H9 (cell line): ENCODE measurements at places on chromosomes 16 and 17.
A peak's percentile ranks its signal among the peaks of the same experiment; 100 is the strongest.

GRCh38 chr16:67283826-67284555 lies 4.7 kb downstream of the PLEKHG4 start:
- no peak for DNase-seq
- H3K4me1 ChIP-seq, result no peaks in the 10 kb centered on the region
- no peak overlapping the region for H3K4me3 ChIP-seq
- no peaks in the 10 kb centered on the region for H3K27me3 ChIP-seq

GRCh38 chr16:19578378-19578971 lies 23.0 kb downstream of the VPS35L start:
- DNase-seq, result no peak
- no peak overlapping the region for H3K4me3 ChIP-seq
- H3K36me3 ChIP-seq, result peaks cover 87% of the 10 kb centered on the region
- H3K27ac ChIP-seq, result no peak overlapping the region

DNA sequence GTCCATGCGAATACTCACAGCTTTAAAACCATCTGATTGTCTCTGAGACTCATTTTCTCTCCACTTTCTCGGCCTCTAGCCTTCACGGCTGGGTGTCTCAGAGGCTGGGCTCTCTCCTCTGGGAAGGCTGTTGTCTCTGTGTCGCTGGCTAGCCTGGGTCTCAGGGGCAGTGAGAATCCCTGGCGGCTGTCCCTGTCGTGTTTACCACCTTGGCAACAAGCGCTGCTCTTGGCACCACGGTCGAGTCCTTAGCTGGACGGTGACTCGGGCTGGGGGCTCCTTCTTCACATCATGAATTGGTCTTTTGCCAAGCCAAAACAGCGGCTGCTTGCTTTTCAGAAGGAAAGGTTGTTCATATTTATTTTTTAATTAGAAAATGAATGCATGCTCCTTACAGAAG lies 81.1 kb downstream of the MSI2 start:
- no peak overlapping the region for H3K4me3 ChIP-seq
- H3K4me1 ChIP-seq, result peaks cover 18% of the 10 kb centered on the region
- H3K27ac ChIP-seq, result no peak overlapping the region

- H3K4me3 ChIP-seq, result no peak overlapping the region
- no peak for DNase-seq
- H3K27ac ChIP-seq, result no peak overlapping the region
- H3K36me3 ChIP-seq, result no peaks in the 10 kb centered on the region
These were observed 188.8 kb downstream of the PRKCA start for GRCh38 chr17:66491213-66491612.

GRCh38 chr16:67560827-67561342 lies 1.4 kb upstream of the CTCF start:
- H3K27ac ChIP-seq, result no peak overlapping the region
- no peaks in the 10 kb centered on the region for H3K27me3 ChIP-seq
- peaks cover 12% of the 10 kb centered on the region for H3K36me3 ChIP-seq
- no peak for DNase-seq
- H3K4me3 ChIP-seq, result peak overlapping the region; percentile 88
- H3K4me1 ChIP-seq, result 0 out of 2 replicates have a peak, but pooled peaks cover 3% of the 10 kb centered on the region

GRCh38 chr16:4318967-4319366 lies 3.1 kb downstream of the GLIS2 start:
- H3K27ac ChIP-seq, result no peak overlapping the region
- H3K36me3 ChIP-seq, result no peaks in the 10 kb centered on the region
- 0 out of 2 replicates have a peak, but pooled peaks cover 3% of the 10 kb centered on the region for H3K4me1 ChIP-seq
- H3K4me3 ChIP-seq, result no peak overlapping the region; the same call in 2 of the 3 replicates

GRCh38 chr17:39667945-39668924 lies at the start of gene PNMT:
TSS of gene PNMT (plus strand) at chr17:39668453. CDS start at chr17:39668476, 23 bp downstream.
- H3K4me3 ChIP-seq, result peak within 1 kb of the TSS; percentile 56
- peaks cover 3% of the 10 kb centered on the region; the same call in 1 of the 2 replicates for H3K27me3 ChIP-seq
- H3K36me3 ChIP-seq, result no peaks in the 10 kb centered on the region; the same call in 2 of the 3 replicates
- peak; percentile 81 for DNase-seq

GRCh38 chr16:76577003-76577402 lies 299.8 kb downstream of the CNTNAP4 start:
- no peaks in the 10 kb centered on the region for H3K4me1 ChIP-seq
- H3K36me3 ChIP-seq, result no peaks in the 10 kb centered on the region
- H3K4me3 ChIP-seq, result no peak overlapping the region
- H3K27me3 ChIP-seq, result no peaks in the 10 kb centered on the region

GRCh38 chr17:385178-385835 lies 32.7 kb upstream of the RPH3AL start:
- peak overlapping the region; percentile 54 for H3K4me3 ChIP-seq
- H3K4me1 ChIP-seq, result no peaks in the 10 kb centered on the region; the same call in 1 of the 2 replicates
- no peak overlapping the region for H3K27ac ChIP-seq
- peak; percentile 63 for DNase-seq
- peaks cover 10% of the 10 kb centered on the region; the same call in 1 of the 2 replicates for H3K27me3 ChIP-seq

DNA sequence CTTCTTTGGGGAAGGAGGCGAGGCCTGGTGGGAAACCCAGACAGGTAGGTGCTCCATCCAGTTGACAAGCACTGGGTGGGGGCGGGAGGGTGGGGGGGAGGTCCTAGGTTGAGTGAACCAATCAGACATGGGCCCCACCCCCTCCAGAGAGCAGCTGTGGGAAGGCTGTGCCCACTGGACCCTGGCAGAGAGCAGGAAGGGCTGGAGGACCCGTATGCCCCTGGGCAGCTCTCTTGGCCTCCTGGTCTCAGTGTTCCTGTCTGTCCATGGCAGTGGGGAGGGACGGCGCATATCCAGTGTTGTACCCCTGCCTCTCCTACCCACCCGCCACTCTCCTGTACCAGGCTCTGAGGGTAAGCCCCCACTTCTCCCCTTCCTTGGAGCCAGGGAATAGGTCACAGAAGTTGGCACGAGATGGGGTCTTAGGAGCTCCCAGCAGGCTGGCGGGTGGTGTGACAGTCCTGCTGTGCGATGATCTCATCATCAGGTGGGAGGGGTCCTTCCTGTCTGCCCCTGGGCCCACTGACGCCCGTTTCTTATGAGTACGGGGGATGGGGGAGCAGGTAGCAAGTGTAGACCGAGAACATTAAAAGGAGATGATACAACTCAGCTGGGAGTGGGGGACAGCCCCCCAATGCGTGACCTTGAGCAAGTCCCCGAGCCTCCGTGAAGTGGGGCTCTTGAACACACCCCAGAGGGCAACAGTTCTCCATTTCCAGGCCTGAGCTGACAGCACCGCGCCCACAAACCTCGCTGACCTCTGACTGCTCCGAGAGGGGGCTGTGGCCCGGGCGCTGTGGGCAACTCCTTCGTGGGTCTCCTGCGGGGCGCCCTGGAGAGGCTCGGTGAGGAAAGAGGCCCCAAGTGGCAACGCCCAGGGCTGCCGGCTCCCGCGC lies 1.2 kb upstream of the ZFPM1 start:
- no peaks in the 10 kb centered on the region for H3K4me1 ChIP-seq
- H3K27ac ChIP-seq, result no peak overlapping the region
- DNase-seq, result no peak
- peaks cover 29% of the 10 kb centered on the region for H3K27me3 ChIP-seq
- H3K36me3 ChIP-seq, result no peaks in the 10 kb centered on the region
- peak overlapping the region; percentile 82; the same call in 2 of the 3 replicates for H3K4me3 ChIP-seq

- H3K36me3 ChIP-seq, result no peaks in the 10 kb centered on the region
- no peak for DNase-seq
- no peaks in the 10 kb centered on the region for H3K4me1 ChIP-seq
- no peaks in the 10 kb centered on the region; the same call in 1 of the 2 replicates for H3K27me3 ChIP-seq
- no peak overlapping the region for H3K27ac ChIP-seq
- H3K4me3 ChIP-seq, result no peak overlapping the region
These were observed 26.9 kb upstream of the ZNHIT3 start for GRCh38 chr17:36459601-36460000.

- H3K4me3 ChIP-seq, result peak within 1 kb of the TSS; percentile 94
- no peak within 1 kb of the TSS for H3K27ac ChIP-seq
- H3K36me3 ChIP-seq, result no peaks in the 10 kb centered on the region
- H3K4me1 ChIP-seq, result no peaks in the 10 kb centered on the region
- peak; percentile 93 for DNase-seq
These were observed at the start of gene KCNAB3 for GRCh38 chr17:7929158-7930023. TSS of gene KCNAB3 (minus strand) at chr17:7929856. CDS start at chr17:7929435, 421 bp downstream.

DNA sequence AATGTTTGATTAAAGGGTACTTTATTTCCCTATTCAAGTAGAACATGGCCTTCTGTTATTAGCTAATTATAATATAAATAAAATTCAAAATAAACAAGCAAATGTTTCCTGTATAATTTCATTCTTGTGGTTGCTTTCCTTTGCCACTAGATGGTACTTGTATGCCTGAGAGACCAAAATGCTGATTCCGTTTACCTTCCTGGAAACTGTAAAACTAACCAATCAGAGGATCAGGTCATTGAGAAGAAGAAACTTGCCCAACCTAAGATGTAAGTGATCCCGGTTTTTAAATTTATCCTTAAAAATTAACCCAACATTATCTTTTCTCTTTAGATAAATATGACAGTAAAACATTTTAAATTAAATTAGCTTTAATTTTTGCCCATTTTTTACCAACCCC lies 8.1 kb upstream of the ABCA5 start:
- H3K27ac ChIP-seq, result no peak overlapping the region
- DNase-seq, result no peak
- H3K4me3 ChIP-seq, result no peak overlapping the region
- H3K4me1 ChIP-seq, result no peaks in the 10 kb centered on the region

DNA sequence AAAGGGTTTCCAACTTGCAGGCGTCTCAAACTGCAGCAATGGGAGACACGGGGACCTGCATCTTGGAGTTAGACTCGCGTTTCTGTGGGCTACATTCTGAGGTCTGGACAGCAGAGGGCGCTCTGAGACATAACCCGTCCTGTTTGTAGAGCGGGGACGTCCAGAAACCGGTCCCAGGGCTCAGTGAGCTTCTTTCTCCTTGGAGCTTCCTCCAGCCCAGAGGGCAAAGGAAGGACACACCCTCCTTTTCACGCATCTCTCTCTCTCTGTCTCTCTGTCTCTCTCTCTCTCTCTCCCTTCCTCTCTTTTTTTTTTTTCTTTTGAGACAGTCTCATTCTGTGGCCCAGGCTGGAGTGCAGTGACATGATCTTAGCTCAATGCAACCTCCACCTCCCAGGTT lies 19.8 kb downstream of the COX4I1 start:
- peak; percentile 93 for DNase-seq
- no peak overlapping the region for H3K4me3 ChIP-seq
- no peaks in the 10 kb centered on the region for H3K4me1 ChIP-seq
- no peaks in the 10 kb centered on the region for H3K36me3 ChIP-seq

DNA sequence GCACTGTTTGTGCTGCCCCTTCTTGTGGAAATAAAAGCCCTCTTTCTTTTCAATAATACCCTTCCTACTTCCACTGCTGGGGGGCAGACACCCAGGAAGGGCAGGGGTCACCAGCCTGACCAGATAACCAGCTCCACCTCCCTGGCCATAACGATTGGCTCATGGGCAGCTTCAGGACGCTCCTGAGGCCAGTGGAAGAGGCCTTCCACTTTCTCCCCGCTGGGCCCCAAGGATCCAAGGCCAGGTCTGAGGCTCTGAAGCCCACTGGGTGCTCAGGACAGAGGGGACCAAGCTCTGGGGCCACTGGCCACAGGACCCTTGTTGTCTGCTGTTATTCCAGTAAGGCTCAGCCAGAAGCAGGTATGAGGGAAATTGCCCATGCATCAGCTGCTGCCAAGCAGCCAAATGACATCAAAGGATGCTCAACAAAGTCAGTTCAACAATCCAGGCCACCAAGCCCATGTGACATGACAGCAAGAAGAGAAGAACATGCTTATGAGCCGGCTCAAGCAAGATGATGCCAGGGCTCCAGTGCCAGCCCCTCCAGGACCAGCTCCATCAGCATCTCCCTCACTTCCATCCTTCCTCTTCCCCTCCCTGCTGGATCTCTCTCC lies 238.8 kb downstream of the ZNF423 start:
- peak; percentile 17 for DNase-seq
- no peak overlapping the region for H3K27ac ChIP-seq
- H3K36me3 ChIP-seq, result peaks cover 10% of the 10 kb centered on the region
- H3K27me3 ChIP-seq, result no peaks in the 10 kb centered on the region

DNA sequence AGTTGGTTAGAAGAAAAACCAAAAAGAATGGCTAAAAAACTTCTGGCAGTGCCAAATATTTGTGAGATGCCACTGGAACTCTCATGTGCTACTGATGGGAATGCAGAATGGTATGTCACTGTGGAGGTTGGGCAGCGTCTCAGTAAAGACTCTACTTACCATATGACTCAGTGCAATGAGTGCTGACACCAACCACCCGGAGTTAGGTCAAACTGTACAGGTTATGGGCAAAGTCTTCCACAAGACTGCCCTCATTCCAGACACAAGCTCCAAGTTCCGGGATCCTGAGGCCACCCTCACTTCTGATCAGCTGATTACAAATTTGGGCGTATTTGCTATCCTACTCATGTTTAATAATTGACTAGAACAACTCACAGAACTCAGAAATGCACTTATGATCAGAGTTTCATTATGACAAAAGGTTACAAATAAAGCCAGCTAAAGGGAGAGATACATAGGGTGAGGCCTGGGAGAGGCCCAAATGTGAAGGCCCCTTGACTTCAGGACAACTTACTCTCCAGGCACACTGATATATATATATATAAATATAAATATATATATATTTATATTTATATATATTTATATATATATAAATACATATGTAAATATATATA lies 114.9 kb downstream of the TRIM37 start:
- H3K4me1 ChIP-seq, result peaks cover 5% of the 10 kb centered on the region; the same call in 1 of the 2 replicates
- no peak for DNase-seq
- H3K36me3 ChIP-seq, result peaks cover 8% of the 10 kb centered on the region
- no peaks in the 10 kb centered on the region for H3K27me3 ChIP-seq
- no peak overlapping the region for H3K4me3 ChIP-seq

DNA sequence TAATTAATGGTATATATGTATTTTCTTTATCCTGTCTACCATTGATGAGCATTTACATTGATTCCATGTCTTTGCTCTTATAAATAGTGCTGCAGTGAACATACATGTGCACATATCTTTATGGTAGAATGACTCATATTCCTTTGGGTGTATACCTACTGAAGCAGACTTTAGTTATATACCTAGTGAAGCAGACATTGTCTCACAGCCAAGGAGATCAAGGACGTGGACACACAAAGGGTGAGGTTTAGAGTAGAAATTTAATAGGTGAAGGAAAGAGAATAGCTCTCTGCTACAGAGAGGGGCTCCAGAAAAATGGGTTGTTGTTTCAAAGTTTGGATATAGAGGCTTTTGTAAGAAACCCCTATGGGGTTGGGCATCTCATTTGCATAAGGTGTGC lies 700.3 kb downstream of the CDH11 start:
- H3K27ac ChIP-seq, result no peak overlapping the region
- H3K4me3 ChIP-seq, result no peak overlapping the region
- no peaks in the 10 kb centered on the region for H3K27me3 ChIP-seq
- H3K4me1 ChIP-seq, result no peaks in the 10 kb centered on the region
- no peaks in the 10 kb centered on the region for H3K36me3 ChIP-seq

- no peak overlapping the region for H3K27ac ChIP-seq
- no peaks in the 10 kb centered on the region for H3K36me3 ChIP-seq
These were observed 705.5 kb downstream of the CDH11 start for GRCh38 chr16:64416216-64417005.

- no peak for DNase-seq
- peaks cover 22% of the 10 kb centered on the region for H3K36me3 ChIP-seq
- H3K4me3 ChIP-seq, result no peak overlapping the region
- H3K4me1 ChIP-seq, result peaks cover 5% of the 10 kb centered on the region; the same call in 1 of the 2 replicates
- H3K27me3 ChIP-seq, result no peaks in the 10 kb centered on the region
These were observed 6.2 kb downstream of the TMC6 start for GRCh38 chr17:78122216-78122930.
